CD4-positive, alpha-beta T cell treated with Interleukin-1 beta for 1 hour (primary cell): ENCODE measurements at places on chromosomes 5 and 9.

GRCh38 chr5:165805756-165806155, 2300.3 kb downstream of the MAT2B start:
- DNase-seq, result no peak

GRCh38 chr5:111223101-111223786, 940 bp upstream of the CAMK4 start:
- no peak for DNase-seq

DNA sequence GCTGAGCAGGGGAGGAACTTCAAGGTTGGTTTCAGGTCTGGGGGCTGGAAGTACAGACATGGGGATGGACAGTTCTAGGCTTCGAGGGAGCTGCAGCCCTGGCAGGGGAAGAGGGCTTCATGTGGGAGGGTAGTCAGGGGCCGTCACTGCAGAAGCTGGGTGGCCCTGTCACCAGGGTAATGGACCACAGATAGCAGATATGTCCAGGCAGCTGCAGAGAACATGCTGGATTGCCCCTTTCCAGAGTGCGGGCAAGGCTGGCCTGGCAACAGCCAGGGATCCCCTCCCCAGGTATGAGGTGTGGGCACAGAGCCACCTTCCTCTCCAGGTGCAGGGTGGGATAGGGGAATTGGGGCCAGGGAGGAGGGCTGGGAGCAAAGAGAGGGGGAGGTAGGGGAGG, 206.5 kb downstream of the GADD45G start:
- no peak for DNase-seq

DNA sequence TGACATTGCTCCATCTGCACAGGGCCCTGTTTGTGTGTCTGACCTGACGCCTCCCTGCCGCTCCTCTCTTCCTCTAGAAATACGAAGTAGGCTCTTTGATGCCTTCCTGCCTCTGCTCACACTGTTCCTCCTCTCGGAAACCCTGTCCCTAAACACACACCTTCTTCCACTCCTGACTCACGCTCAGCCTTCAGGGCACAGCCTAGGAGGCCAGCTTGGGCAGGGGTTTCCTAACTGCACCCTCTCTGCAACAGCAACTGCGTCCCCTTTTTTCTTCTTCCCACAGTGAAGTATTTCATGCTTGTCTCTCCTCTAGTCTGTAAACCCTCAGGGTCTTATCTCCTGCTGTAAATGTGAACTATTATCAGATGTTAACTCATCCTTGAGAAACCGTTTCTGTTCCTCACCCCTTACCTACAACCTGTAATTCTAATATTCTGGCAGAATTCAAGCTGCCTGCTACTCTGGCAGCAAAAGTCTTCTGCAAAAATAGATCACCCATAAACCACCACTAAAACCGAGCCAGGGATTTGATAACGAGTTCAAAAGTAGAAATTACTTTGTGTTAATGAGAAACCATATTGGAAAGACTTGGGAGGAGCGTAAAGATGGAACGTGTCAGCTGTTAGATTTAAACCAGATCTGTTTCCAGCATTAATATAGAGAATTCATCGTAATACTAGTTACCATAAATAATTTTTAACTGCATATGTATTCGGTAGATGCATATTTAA, 100.2 kb downstream of the DAPK1 start:
- no peak for DNase-seq

DNA sequence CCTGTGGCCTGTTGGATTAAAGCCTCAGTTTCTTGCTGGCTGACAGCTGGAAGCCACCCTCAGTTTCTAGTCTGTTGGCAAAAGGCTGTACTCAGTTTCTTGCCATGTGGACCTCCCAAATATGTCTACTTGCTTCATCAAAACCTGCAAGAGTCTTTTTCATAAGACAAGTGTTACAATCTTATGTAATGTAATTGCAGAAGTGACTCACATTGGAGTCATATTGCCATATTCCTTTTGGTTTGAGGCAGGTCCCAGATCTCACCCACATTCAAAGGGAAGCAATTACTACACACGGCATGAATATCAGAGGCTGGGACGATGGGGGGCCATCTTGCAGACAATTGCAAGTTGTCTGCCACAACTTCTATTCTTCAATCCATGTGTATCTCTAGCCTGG, 286.7 kb upstream of the IL12B start:
- no peak for DNase-seq

- DNase-seq, result no peak
Measured at GRCh38 chr5:10519729-10520128, 44.1 kb upstream of the ANKRD33B start.

DNA sequence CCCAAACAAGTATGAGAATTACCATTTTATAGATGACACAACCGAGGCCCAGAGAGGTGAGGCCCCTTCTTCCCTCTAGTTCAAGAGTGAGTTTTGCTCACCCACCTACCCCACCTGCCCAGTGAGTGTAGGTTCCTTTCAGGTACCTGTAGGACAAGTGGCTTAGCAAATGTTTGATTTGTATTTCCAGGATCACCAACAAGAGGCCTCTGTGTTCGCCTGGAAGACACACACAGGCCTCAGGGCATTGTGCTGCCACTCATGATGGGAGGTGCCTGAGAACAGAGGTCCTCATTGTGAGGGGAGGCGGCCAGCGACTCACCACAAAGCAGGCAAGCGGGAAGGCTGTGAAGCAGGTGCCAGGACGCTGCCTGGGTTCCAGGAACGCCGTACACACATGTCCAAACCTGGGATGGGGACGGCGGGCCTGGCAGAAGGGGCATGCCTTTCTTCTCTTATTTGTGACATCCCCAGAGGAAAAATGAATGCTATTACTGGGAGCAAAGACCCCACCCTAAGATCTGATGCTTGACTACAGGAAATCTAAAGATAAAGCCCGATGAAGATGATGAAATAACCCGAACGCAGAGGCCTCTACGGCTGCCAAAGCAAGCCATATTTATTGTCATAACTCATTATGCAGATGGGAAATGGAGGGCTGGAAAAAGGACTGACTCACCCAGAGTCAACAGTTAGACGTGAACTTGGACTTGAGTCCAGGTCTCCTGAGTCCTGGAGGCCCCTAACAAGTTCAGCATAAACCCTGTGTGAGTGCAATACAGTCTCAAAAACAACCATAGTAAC, 60.2 kb upstream of the SLC25A51 start:
- no peak for DNase-seq

DNA sequence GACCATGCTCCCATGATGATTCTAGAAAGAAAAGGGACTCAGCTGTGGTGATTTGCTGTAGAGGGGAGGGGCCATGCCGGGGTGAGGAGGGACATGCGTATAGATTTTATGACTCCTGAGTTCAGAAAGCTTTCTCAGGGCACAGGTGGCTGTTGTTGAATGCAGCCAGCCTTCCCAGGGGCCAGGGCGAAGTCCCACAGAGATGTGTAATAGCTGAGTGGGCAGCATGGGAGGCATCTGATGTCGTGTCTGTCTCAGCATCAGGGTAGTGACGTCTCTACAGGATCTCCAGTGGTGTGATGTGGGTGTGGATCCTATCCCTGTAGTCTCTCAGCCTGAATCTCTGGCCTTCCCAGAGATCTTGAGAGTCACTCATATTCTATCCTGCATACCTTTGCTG, 7.8 kb upstream of the BOD1 start:
- no peak for DNase-seq

GRCh38 chr5:94366811-94367210, 251.6 kb downstream of the KIAA0825 start:
- no peak for DNase-seq

DNA sequence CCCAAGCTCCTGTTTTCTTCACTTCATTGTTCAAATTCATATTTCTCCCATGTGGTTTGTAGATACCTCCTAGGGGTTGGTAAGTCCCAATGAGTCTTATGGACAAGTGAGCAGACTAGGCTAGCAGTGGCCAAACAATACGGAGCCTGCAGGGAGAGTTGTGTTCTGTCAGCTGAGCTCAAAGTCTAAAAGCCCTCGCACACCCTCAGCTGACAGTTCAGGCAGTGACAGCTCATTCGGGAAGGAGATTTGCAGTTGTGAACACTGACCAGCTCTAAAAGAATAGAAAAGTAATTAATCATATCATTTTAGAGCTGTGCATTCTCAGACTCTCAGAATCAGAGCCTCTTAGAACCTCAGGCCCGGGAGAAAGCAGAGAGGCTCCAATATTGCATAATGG, 95.1 kb downstream of the SH3TC2 start:
- DNase-seq, result no peak

GRCh38 chr9:2718001-2718697, 839 bp downstream of the KCNV2 start:
- no peak for DNase-seq

DNA sequence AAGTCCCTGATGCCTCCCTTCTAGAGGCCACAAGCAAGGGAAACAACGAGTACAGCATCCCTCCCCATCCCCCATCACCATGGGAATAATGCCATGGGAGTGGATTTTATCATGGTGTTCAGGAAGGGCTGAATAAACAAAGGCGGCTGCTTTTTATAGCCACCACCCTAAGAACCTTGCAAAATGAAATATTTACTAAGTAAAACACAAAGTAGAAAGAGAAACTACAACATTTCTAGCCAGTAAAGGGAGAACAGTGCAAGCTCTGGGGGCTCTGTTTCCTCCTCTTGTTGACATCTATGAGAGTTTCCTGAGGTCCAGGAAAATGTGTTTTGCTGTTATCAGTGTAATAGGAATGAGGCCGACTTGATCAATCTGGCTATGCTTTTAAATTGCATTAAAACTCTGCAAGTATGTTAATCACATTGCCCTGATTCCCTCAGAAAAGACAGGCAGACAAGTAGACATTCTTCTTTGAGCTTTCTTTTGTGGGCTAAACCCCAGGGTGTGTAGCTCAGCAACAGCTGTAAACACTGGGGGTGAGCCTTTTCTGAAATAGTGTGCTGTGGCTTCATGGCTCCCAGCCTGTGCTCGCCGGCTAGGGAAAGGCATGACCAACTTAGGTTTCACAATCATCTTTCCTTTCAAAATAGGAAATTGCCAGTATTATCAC, 31.1 kb downstream of the SV2C start:
- DNase-seq, result no peak

- DNase-seq, result no peak
Measured at GRCh38 chr5:151733358-151734063, 24.9 kb downstream of the ATOX1 start.

DNA sequence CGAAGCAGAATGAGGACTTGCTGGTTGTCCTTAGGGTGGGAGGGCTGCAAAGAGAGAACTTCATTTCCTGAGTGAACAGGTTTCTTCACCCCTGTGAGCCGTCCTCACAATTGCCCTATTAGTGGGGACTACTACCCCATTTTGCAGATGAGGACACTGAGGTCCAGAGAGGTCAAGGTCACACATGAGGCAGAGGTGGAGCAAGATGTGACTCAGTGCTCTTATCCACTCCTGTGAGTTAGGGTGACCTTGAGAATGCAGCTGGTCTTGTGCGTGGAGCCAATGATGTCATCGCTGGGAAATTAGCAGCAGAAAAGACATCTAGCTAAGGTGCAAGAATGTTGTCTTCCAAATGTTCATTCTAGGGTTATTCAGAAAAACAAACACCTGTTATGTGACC, 26.9 kb downstream of the GPRIN1 start:
- no peak for DNase-seq

- peak; percentile 71 for DNase-seq
Measured at GRCh38 chr9:120846251-120846889, 3.6 kb upstream of the PSMD5 start.

- DNase-seq, result no peak
Measured at GRCh38 chr9:124769549-124770358, 1.4 kb downstream of the NR6A1 start.

- DNase-seq, result no peak
Measured at GRCh38 chr5:133698646-133699526, 86.5 kb upstream of the FSTL4 start.

DNA sequence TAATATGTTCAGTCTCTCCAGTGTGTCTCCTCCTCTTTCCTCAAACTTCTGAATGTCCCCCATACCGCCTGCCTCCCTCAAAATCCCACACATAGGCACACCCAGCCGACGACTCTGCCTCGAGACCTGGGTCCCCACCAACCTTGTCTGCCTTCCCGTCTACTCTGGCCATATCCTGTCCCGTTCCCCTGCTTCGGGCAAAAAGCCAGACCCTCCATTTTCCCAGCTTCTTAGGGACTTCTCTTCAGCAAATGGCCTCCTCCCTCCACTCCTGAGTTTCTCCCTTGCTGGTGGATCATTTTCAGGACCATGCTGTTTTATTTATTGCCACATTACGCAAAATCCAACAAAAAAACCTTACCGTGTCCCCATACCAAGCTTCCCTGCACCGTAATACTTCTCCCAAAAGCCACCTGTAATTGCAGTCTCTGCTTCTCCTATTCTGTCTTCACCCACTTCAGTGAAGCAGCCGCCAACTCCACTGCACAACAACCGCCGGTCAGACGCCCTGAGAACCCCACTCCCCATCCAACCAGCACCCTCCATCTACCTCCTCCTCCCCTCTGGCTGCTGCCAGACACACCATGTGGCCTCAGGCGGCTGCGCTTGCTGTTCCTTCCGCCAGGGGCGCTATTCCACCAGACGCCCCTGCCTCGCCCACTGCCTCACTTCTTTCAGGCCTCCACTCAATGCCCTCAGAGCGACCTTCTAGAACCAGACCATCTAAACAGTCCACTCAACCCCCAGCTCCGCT, 117.0 kb downstream of the TRPM6 start:
- peak; percentile 9 for DNase-seq

DNA sequence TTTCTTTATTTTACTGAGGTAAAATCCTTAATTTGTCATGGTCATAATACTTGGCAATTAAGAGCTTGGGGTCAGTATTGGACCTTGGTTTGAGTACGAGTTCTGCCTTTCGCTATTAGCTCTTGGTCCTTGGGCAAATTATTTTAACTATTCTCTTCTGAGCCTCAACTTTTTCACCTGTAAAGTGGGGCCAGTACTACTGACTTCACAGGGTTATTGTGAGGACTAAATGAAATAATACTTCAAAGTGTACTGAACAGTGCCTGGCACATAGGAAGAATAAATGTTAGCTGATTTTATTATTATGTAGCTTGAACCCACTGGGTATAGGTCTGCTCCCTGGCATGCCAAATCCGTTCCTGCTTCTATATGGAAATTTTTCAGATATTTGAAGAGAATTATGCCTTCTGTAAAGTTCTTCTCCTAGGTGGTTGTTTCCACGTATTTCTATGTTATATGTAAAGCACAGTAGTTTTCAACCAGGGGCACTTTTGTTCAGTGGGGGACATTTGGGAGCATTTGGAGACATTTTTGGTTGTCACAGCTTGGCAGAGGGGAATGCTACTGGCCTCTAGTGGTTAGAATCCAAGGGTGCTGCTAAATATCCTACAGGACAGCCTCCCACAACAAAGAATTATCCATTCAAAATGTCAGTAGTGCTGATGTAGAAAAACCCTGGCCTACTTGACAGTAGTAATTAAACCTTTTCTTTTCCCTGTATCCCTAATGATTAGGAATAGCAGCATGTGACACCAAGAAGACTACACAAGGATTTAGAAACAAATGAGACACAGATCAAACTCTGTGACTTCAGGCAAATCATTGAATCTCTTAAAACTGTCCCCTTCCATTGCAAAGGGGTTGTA, 4.5 kb downstream of the RCL1 start:
- no peak for DNase-seq
